ENCODE measurements at places on chromosomes 5 and 9. TPM values are rescaled to one million over a fixed set of nuclear protein-coding genes. Genes with fewer than 3 reads are reported as not detected.

RNF183 gene
- total RNA-seq, result 0.36 TPM

FCN2 gene
- total RNA-seq, result not detected

SLC1A1 gene
- total RNA-seq, result not detected

CTXN3 gene
- total RNA-seq, result not detected

AHRR gene
- total RNA-seq, result 16.7 TPM

IL13 gene
- total RNA-seq, result 14.9 TPM

DBH gene
- total RNA-seq, result not detected

IL4 gene
- 6.8 TPM for total RNA-seq

GRCh38 chr5:131364507-131365050 lies 100.7 kb downstream of the CDC42SE2 start:
- no peak for DNase-seq

- no peak for DNase-seq
Observed at GRCh38 chr5:154648229-154648628, 106.9 kb upstream of the LARP1 start.

DNA sequence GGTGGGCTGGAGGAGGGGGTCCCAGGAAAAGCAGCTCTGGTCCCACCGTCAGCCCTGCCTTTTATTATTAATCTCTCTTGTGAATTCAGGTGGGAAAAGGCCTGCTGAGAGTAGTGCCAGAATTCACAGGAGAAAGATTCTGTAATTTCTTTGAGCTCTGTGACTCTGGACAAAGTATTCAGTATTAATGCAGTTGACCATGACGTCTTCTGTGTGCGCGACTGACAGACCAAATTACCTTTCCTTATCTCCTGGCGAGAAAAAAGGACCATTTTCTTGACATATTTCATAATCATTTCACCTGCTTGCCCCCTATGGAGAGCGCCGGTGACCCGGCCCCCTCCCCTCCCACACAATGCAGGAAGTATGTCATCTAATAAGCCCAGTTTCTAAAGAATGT lies 26.8 kb upstream of the GRHPR start:
- DNase-seq, result no peak

- DNase-seq, result no peak
Observed at GRCh38 chr5:179290681-179291540, 54.4 kb downstream of the ADAMTS2 start.

- DNase-seq, result no peak
Observed at GRCh38 chr5:151431666-151432065, 15.7 kb upstream of the SLC36A1 start.

DNA sequence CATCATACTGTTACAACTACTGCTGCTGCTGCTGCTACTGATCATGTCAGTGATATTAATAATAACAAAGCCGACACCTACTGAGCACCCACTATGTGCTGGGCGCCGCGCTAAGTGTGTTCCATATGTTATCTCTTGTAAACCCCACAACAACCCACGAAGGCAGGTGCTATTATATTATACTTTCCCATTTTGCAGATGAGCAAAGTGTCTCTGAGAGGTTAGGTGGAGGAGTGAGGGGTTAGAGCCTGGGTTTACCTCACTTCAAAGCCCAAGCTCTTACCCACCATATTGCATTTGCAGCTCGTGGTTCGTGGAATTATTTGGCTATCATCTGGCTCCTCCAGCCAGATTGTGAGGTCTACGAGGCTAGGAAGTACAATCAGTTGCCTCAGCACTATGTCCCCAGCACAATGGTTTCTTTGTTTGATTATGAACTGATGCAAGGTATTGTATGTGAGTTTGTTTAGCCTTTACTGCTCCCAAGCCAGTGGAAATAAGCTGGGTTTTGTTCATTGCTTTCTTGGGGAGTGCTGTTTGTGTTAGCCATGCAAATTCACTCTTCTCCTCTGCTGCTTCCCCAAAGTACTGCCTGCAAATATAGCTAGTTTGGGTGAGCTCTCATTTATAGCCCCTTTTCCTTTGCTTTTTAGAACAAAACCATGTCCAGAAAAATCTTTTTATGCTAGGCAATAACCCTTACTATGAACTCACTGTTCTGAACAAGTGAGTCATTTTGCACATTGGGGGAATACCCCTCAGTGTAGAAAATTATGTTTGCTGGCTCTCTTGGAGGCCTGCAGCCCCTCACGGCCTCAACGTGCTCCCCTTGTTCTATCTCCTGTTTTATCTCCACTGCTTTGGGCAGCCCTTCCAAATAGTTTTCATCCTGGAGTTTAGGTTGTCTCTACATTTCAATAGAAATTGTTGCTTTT lies 47.9 kb downstream of the ALG2 start:
- DNase-seq, result no peak

DNA sequence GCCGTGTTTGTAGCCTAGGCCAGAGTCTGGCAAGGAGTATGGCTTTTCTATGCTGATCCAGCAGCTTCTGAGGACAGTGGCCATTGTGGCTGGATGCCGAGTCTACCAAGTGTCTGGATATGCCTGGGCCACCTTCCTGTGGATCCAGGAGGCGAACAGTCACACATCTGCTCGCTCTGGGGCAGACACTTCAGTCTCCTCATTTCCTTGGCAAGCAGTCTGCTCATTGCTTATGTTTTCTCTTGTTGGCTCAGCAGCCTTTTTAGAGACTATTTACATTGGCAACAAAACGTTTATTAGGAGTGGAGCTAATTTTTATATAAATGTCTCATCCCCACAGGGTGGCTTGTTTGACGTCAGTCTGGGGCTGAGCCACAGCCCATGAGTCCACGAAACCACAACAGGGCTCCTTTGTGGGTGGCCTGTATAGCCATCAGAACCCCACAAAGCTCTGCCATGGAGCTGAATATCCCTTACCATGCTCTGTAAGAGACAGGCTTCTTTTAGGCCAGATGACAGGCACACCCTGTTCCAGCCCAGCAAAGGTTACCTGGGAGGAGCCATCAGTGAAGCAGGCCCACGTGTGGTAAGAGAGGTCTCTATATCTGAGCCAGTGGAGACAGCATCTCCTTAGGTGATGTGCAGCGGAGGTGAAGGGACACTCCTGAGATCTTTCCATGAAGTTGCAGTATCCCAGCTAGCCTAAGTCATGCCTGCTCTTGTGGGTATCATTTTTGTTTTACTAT lies 221.7 kb downstream of the DIRAS2 start:
- DNase-seq, result no peak

DNA sequence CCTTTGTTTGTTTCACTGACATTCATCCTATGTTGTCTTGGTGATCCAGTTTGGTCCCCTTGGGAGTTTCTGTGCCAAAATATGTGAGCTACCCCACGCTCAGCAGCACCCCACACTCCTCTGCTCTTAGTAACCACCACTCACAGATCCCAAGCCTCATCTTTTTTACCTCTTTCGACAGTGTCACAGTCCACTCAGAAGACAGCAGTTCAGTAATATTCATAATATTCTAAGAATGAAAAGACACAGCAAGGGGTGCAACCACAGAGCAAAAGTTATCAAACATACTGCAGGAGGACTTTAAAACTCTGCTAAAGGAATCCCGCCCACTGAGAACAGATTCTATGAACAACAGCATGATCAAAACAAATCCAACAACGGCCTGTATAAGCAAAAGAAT lies 28.2 kb downstream of the RNF130 start:
- no peak for DNase-seq

DNA sequence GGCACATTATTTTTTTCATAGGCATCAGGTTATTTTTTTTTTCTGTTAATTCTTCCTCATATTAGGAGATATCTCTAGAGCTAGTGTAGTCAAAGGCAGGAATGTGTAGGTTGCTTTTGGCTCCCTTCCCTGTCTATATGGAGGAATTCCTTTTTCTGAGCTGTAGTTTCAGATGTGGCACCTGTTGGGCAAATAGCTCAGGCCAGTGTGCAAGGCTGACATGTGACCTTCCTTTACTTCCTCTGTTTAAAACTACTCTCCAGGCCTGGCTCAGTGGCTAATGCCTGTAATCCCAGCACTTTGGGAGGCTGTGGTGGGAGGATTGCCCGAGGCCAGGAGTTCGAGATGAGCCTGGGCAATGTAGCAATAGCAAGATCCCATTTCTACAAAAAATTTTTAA lies 40.5 kb upstream of the KIAA1958 start:
- no peak for DNase-seq

DNA sequence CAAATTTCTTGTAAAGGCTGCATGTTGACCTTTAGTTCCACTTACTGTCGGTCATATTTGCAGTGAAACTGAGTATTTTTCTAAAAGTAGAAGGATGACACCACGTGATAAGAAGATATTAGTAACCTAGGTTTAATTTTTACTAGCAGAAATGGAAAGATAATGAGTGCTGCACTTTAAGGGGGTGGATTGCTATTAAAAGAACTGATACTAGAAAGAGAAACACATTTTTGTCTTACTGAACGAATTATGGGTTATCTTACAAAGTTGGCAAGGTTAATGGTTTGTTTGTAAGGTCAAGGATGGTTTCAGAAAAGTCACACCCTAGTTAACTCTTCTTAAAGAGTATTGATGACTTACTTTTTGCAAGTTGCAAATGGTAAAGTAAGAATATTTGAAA lies 2.4 kb downstream of the MACIR start:
- DNase-seq, result no peak

- DNase-seq, result no peak
Observed at GRCh38 chr5:38753776-38754175, 92.0 kb upstream of the OSMR start.

- no peak for DNase-seq
Observed at GRCh38 chr5:77928776-77929300, 152.7 kb upstream of the TBCA start.

DNA sequence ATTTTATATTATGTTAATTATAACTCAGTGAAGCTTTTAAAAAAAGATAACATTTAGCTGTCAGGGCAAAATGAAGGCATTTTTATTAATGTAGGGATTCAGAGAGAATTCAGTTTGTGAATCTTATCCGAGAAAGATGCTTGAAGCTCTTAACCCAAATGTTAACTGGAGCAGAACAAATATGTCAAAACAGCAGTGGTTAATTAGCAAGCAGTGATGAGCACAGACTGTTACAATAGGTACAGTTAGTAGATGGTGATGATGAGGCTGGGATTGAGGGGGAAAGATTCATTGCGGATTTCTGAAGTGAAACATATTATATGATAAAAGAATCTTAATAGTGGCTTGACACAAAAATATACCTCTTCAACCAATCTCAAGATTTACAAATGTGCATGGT lies 356.7 kb downstream of the DIRAS2 start:
- no peak for DNase-seq

- DNase-seq, result no peak
Observed at GRCh38 chr5:1886846-1887587, 4.3 kb upstream of the IRX4 start.

GRCh38 chr9:18976709-18977531 lies 56.1 kb downstream of the SAXO1 start:
- no peak for DNase-seq
